ENCODE measurements at places on chromosomes 4 and X.

GRCh38 chrX:31258166-31258565, 186.3 kb upstream of the FTHL17 start:
- DNase-seq: no peak

GRCh38 chr4:82500435-82501153, 61.2 kb downstream of the TMEM150C start:
- DNase-seq: no peak

GRCh38 chr4:128682942-128683666, 126.4 kb upstream of the JADE1 start:
- no peak for DNase-seq

DNA sequence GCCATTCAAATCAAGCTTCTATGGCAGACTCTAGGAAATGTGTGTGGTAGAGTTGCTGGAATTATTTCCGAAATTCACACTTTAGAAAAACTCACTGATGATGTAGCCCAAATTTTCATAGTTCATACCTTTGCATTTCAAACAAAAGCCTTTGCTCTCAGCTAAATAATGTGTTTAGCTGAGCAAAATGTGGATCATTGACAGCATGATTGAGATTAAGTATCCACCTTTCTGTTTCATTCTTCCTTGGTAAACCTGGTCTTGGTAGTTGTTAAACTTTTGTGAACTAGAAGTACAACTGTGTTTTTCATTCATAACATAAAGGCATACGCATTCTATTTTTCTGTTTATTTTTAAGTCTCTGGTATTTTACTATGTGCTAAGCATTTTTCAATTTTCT, 7.2 kb downstream of the PCDH7 start:
- DNase-seq: no peak

GRCh38 chrX:143336261-143336660, 181.0 kb downstream of the SPANXN3 start:
- DNase-seq: no peak

Data from activated gamma-delta T cell (primary cell).